ENCODE measurements at places on chromosomes 13 and 19. TPM values are rescaled to one million over a fixed set of nuclear protein-coding genes. Genes with fewer than 3 reads are reported as not detected.

Gene TDRD12
- total RNA-seq = 2.3 TPM

DNA sequence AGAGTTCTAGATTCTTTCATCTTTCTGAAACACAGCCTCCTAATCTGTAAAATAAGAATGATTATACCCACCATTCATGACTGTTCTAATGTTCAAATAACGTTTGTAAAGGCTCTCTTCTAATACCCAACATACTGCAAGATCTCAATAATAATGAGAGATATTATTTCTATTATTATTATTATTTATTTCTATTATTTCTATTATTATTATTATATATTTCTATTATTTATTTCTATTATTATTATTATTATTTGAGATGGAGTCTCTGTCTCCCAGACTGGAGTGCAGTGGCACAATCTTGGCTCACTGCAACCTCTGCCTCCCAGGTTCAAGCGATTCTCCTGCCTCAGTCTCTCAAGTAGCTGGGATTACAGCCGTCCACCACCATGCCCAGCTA is 395.5 kb downstream of the EFNB2 start:
- DNase-seq = no peak
- H3K4me1 ChIP-seq = no peaks in the 10 kb centered on the region
- H3K4me3 ChIP-seq = no peak overlapping the region
- H3K36me3 ChIP-seq = no peaks in the 10 kb centered on the region

Gene ADGRE3
- total RNA-seq = not detected

GRCh38 chr19:19054315-19054938 is 9.4 kb upstream of the SLC25A42 start:
- no peaks in the 10 kb centered on the region for H3K36me3 ChIP-seq
- H3K4me1 ChIP-seq = no peaks in the 10 kb centered on the region
- H3K27ac ChIP-seq = no peak overlapping the region
- no peak for DNase-seq

DNA sequence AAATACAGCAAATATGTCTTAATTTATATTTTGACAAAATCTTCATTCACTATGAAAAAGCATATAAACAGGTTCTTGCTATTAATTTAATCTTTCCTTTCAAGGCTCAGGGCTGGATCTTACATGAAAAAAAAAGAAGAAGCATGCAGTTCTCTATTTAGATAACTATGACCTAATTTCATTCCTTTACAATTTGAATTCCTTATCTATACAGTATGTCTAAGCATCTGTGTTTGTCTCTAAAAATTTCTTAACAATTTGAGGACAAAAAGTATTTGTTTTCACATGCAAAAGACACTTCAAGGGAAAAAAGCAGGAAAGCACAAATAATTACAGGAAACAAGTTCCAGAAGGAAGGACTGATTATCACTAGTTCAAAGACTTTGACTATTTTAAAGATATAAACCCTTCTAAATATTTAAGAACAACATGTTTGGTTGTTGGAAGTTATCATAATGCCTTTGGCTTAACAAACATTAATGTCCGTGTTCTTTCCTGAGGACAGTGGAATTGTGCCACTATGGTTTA is 157.5 kb downstream of the TBC1D4 start:
- H3K4me1 ChIP-seq = no peaks in the 10 kb centered on the region
- peak overlapping the region; percentile 20 for H3K27ac ChIP-seq
- H3K36me3 ChIP-seq = no peaks in the 10 kb centered on the region
- DNase-seq = no peak
- no peak overlapping the region for H3K4me3 ChIP-seq

Gene TMEM272
- total RNA-seq = under 0.01 TPM

Gene KLHL1
- not detected for total RNA-seq
